Upper lobe of right lung (tissue), 1 donor: ENCODE measurements at places on chromosomes 3 and 15. TPM values are rescaled to one million over a fixed set of nuclear protein-coding genes. Genes with fewer than 3 reads are reported as not detected.

DNA sequence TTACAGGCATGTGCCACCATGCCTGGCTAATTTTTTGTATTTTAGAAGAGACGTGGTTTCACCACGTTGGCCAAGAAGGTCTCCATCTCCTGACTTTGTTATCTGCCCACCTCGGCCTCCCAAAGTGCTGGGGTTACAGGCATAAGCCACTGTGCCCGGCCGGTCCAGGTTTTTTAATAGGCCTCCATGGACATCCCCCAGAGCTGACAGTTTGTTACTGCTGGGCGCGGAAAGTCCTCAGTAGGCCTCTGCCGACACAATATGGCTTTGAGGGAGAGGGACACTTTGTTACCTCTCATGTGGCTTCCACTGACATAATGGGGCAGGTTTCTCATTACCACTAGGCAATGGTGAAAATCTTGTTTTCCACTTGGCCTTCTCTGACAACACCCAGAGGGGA lies 152.0 kb downstream of the WNT7A start:
- peak; percentile 44 for DNase-seq

GRCh38 chr3:61582287-61582686 lies 20.9 kb downstream of the PTPRG start:
- no peak for DNase-seq

DNA sequence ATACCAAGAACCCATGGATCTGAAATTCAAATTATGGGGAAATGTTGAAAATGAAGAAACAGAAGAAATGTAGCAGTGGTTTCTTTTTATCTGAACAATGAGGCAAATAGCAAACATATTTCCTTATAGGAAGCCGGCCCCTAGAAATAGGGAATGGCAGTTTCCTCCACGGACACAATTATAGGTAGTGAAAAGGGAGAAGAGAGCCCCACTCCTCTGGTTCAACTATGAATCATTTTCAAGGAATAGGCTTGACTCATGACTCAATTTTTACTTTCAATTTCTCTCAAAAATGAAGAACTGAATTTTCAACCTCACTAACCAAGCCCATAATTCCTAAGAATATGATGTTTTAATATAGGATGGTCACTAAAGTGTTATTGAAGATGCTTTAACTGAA lies 243.1 kb downstream of the MECOM start:
- DNase-seq, result no peak

The DAZL gene
- total RNA-seq, result not detected

The TRAT1 gene
- 1.1 TPM for total RNA-seq

- no peak for DNase-seq
Observed at GRCh38 chr3:3853544-3853943, 54.3 kb downstream of the LRRN1 start.

- no peak for DNase-seq
Observed at GRCh38 chr15:90814191-90814821, 54.1 kb upstream of the FURIN start.
